ENCODE measurements at places on chromosomes 7 and 10. TPM values are rescaled to one million over a fixed set of nuclear protein-coding genes. Genes with fewer than 3 reads are reported as not detected.

The FAM24B gene
- total RNA-seq: 6.8 TPM

DNA sequence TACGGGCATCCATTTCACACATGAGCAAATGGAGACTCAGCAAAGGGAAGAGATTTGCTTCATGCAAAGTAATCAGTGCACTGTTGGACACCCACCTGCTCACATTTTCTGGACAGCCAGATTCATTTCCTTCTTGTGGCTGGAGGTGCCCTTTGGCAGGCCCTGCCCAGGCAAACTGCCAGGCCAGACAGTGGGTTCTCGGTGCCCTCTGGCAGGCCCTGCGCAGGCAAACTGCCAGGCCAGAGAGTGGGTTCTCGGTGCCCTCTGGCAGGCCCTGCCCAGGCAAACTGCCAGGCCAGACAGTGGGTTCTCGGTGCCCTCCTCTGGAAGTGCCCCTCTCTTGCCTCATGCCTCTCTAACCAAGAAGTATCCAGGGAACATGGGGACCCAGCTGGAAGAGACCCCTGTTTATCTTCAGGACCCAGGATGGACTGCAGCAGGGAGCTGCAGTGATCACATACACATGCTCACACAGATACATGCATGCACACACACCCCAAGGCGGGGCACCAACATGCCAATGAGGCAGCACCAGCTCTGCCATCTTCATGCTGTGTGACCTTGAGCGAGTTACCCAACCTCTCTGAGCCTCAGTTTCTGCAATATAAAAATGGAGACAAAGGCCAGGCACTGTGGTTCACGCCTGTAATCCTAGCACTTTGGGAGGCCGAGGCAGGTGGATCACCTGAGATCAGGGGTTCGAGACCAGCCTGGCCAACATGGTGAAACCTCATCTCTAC is 67.1 kb downstream of the OAT start:
- DNase-seq: no peak

DNA sequence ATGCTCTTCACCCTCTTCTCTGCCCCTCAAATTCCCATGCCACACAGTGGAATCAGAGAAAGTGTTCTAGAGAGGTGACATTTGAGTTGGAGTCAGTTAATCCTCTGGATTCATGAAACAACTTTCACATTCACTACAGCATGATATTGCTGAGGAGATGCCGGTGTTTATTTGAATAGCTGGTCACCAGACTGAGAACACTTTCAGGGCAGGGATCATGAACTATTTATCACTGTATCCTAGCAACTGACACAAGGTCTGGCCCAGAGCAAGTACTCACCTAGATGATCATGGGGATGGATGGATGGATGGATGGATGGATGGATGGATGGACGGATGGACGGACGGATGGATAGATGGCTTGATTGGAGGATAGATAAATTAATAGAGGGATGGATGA is 116.7 kb upstream of the ZMIZ1 start:
- DNase-seq: no peak

- DNase-seq: no peak
These were observed 58.5 kb downstream of the ZNF783 start for GRCh38 chr7:149320313-149321124.

The IFIT1B gene
- total RNA-seq: not detected

GRCh38 chr7:89308535-89308934 is 513.0 kb upstream of the TEX47 start:
- DNase-seq: no peak

Data from fibroblast of lung (primary cell).